Nephron progenitor cell (in vitro differentiated cells): ENCODE measurements at places on chromosomes 4 and X.
A peak's percentile ranks its signal among the peaks of the same experiment; 100 is the strongest.

GRCh38 chr4:126647756-126648397 is 984.9 kb upstream of the INTU start:
- DNase-seq, result no peak

GRCh38 chr4:92254767-92255442 is 48.9 kb upstream of the GRID2 start:
- no peak for DNase-seq

DNA sequence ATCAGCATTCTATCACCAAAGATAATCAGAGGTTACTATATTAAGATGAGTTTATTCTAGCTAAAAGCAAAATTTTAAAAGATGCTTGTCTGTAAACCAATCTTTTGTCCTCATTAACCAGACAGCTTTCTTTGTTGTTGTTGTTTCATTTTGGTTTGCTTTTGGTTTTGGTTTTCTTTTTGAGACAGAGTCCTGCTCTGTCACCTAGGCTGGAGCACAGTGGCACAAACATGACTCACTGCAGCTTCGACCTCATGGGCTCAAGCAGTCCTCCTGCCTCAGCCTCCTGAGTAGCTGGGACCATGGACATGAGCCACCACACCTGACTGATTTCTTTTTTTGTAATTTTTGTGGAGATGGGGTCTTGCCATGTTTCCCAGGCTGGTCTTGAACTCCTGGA is 102.9 kb downstream of the COX18 start:
- DNase-seq, result no peak

DNA sequence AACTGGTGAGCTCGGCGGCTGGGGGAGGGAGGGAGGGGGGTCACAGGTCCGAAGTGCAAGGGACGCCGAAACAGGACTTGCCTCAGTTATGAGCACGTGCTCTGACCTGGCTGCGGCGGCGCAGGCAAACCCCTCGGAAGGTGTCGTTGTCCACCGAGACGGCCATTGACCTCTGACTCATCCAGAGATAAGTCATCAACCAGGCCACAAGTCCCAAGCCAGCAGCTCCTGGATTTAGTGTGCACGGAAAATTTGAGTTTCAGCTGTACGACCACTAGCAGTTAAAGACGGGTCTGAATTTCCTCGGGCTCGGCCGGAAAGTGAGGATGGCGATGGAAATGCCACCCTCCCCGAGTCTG is 674 bp downstream of the SH3D19 start:
- peak; percentile 50 for DNase-seq

DNA sequence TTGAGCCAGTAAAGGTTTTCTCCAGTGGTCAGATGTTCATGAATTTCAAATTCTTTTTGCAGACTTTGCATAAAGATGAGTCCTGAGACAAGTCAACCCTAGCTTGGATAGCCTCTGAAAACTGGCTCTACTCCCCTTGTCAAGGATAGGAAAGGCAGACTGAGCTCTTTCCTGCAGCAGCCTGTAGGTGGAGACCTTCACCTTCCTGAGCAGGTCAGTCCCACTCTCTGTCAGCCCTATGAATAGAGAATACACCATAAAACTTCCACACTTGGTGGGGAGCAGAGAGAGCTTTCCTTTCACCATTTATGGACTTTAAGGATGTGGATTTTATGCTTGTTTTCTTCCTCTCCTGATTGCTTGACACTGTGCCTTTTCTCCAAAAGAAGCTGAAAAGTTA is 41.9 kb downstream of the PCDH19 start:
- DNase-seq, result peak; percentile 16

DNA sequence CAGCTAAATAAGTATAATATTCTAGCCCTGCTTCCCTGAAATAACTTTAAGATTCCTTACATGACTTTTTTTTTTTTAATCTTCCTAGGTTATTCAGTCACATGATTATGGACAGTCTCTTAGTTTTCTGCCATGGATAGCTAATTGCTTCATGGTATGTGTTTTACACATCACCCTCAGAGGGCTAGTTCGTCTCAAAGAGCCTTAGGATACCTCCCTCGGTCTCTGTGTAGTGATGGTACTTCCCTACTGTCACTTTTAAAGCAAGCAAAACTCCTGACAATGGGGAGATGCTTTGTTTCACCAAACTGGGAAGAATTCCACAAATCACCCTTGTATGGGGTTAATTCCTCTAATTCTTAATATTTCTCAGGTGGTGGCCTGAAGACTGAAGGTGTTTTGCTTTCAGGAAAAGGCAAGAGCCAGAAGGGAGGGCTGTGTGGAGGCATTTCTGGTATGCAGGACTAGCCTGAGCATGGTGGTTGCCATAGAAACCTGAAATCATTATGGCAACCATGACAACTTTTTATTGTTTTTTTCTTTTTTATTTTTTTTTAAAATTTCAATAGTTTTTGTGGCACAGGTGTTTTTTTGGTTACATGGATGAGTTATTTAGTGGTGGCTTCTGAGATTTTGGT is 70.4 kb downstream of the BEX3 start:
- no peak for DNase-seq
